ENCODE measurements at places on chromosomes 13 and 19.

DNA sequence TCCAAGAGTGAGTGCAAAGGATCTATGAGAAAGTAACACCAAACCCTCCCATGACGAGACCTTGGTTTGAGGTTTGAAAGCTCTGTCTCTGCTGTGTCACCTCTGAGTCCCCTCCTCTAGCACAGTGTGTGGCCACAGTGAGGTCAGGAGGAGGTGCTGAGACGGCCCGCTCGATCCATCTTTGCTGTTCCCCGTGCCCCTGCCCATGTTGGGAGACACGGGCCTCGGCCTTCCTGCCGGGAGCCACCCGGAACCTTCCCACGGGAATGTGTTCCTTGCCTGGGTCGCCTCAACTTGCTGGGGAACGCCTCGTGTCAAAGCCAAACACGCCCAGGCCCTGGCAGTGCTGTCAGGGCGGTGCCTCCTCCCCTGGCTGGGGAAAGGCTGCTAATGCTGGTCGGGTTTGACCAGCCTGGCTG is 10.1 kb downstream of the NANOS3 start:
- no peak for DNase-seq

GRCh38 chr19:31334101-31334848 is 15.0 kb downstream of the TSHZ3 start:
- no peak for DNase-seq

DNA sequence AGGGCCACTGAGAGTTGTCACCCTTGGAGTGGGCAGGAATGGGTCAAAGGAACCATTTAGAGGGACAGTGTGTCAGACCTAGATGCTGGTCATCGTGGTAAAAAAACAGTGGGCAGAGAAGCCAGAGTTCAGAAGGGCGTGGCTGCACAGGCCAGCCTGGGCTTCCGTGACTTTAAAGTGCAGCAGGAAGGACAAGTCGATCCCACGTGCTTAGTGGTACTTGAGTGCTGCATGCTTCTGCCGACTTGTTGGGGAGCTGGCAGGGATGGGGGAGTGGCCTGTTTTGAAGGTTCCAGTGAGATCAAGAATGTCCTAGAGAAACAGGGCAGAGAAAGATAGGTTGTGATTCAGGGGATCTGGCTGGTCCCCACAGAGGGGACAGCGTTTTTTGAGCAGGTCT is 17.0 kb downstream of the LYL1 start:
- DNase-seq, result no peak

DNA sequence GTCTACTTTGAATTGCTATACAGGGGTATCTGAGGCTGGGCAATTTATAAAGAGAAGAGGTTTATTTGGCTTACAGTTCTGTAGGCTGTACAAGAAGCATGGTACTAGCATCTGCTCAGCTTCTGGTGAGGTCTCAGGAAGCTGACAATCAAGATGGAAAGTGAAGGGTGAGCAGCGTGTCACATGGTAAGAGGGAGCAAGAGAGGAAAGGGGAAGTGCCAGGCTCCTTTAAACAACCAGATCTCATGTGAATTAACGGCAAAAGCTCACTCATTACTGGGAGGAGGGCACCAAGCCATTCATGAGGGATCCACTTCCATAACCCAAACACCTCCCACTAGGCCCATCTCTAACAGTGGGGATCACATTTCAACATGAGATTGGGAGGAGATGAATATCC is 222.4 kb downstream of the TDRD3 start:
- no peak for DNase-seq

- DNase-seq, result no peak
Measured at GRCh38 chr19:20287070-20287469, 120.1 kb downstream of the ZNF486 start.

Measured in pulmonary artery endothelial cell (primary cell).